ENCODE measurements at places on chromosomes 2 and 18.

- DNase-seq = no peak
Observed at GRCh38 chr2:194270648-194271047, 1386.4 kb upstream of the SLC39A10 start.

GRCh38 chr2:174606336-174606735, 8.7 kb upstream of the WIPF1 start:
- no peak for DNase-seq

DNA sequence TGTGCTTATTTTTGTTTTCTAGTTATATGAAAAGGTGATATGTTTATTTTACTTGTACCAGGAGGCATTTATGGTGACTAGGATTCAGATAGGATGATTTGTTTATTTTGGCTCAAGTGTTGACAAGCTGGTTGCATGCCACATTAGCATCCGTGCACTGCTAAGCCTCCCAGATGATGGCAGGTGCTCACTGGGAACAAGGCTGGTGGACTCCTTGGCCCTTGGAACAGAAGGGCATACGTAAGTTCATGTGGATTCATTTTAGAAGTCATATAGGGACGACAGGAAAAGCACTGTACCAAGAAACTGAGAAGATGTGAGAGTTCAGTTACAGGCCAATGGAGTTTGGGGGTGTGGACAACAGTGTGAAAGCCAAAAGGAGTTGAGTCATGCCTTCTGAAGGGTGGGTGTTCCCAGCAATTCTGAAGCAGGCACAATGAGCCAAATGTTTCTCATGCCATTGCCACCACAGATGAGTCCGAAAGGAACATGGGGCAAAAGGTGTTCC, 166.2 kb downstream of the PHLPP1 start:
- no peak for DNase-seq

- no peak for DNase-seq
Observed at GRCh38 chr2:182897137-182897536, 30.7 kb upstream of the FRZB start.

GRCh38 chr2:47504174-47504810, 101.3 kb downstream of the MSH2 start:
- DNase-seq = no peak

- no peak for DNase-seq
Observed at GRCh38 chr18:54743605-54743995, 84.7 kb upstream of the RAB27B start.

GRCh38 chr2:20600756-20601325, 50.1 kb downstream of the HS1BP3 start:
- no peak for DNase-seq

DNA sequence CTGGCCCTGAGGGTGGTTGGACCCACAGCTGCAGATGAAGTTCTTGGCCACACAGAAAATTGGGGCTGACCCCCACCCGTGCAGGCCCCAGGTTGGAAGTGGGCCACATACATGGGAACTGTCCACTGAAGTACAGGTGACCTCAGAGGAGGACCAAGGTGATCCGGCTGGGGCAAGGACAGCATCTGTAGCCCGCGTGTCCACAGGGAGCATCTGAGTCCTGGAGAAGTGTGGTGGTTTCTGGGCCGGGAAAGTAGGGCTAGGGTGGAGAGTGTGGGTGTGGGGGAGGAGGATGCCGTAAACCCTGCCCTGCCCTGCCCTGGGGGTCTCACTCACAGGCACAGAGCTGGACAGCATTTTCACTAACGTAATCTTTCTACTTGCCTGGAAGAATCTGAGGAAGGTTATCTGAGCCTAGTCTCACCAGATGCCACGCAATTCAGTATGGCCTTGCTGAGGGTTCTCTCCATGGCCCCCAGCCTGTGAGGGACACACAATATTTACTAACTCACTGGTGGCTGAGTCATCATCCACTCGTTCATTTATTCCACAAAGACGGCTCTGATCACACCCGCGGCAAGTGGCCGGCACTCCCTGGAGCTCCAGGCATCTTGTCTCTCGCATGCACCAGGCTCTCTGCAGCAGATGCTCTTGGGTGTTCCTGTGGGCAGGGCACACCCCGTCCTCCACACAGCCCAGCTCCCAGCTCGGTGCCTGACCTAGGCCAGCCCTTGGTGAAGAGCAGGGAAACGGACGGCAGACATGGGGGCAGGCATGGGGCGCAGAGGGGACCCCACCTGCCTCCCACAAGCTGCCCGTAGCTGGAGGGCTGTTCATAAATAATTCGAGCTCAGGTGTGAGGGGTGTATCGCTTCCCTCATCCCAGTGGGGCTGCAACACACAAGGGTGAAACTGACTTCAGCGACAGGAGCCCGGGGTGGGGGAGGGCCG, 51.2 kb downstream of the INHBB start:
- peak; percentile 40 for DNase-seq

- no peak for DNase-seq
Observed at GRCh38 chr18:49612515-49613033, 50.7 kb downstream of the LIPG start.

- DNase-seq = no peak
Observed at GRCh38 chr2:123207245-123207644, 817.8 kb upstream of the CNTNAP5 start.

GRCh38 chr2:205646680-205647079, 35.6 kb upstream of the NRP2 start:
- no peak for DNase-seq

Data from activated CD8-positive, alpha-beta memory T cell treated with anti-CD3 and anti-CD28 coated beads, Interleukin-2, amount 50 U/mL, for 48 hours (primary cell).